ENCODE measurements at places on chromosomes 13 and 19.
A peak's percentile ranks its signal among the peaks of the same experiment; 100 is the strongest.

- no peak for DNase-seq
These were observed 269.5 kb downstream of the PCDH20 start for GRCh38 chr13:61146158-61146557.

DNA sequence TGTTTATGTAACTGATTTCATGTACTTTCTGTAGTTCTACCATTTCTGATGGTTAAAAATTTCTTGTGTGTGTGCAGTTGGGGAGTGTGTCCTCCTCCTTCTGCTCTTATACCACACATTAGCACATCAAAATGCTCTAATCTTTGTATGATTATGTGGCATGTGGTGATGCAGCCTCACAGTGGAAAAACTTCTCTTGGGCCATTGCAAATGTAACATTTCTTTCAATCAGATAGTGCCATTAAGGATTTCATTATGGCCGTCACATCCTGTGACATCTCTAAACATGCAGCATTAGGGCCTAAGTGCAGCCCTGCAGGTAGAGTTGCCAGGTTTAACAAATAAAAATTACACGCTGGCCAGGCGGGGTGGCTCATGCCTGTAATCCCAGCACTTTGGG lies 24.9 kb upstream of the ALOX5AP start:
- DNase-seq = no peak

DNA sequence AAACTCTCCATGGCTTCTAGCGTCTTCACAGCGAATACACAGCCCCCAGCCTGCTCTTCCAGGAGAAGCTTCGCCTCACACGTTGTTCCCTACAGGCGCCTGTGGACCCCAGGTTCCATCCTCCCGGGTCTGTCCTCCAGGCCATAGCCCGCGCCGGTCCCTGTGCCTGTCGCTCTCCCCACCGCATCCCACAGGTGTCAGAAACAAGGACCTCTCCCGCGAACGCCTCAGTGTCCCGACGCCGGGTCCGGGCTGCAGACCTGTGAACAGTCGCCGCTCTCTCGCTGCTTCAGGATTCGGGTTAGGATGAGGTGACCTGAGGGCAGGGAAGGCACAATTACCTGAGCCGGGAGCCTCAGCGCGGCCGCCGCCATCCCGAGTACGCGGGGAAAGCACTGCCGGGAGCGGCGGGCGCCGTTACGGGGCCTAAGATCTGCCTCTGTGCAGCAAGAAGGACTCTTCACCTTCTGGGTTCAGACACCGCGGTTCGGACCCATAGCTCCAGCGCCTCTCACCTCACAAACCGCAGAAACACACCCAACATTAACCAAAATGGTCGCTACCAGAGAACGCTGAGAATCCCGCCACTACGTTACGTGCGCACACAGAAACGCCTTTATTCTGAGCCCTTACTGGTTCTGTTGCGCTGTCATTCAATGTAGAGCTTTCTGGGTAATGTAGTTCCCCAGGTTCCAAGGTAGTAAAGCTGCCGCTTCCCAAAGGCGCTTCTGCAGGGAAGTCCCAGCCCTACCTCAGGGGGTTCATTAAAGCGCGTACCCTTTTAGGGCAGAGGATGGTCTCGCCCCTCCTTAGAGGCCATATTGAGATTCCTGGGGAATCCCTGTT lies at the start of gene ZNF418:
ZNF418 (minus strand) TSS at position 583 of the 846 bp plus-strand sequence. CDS start 1,580 bp downstream, outside the sequence.
- peak; percentile 86 for DNase-seq

GRCh38 chr13:27644302-27644701 lies 22.6 kb downstream of the POLR1D start:
- no peak for DNase-seq

- DNase-seq = no peak
These were observed 108.2 kb upstream of the WASF3 start for GRCh38 chr13:26449063-26449848.

DNA sequence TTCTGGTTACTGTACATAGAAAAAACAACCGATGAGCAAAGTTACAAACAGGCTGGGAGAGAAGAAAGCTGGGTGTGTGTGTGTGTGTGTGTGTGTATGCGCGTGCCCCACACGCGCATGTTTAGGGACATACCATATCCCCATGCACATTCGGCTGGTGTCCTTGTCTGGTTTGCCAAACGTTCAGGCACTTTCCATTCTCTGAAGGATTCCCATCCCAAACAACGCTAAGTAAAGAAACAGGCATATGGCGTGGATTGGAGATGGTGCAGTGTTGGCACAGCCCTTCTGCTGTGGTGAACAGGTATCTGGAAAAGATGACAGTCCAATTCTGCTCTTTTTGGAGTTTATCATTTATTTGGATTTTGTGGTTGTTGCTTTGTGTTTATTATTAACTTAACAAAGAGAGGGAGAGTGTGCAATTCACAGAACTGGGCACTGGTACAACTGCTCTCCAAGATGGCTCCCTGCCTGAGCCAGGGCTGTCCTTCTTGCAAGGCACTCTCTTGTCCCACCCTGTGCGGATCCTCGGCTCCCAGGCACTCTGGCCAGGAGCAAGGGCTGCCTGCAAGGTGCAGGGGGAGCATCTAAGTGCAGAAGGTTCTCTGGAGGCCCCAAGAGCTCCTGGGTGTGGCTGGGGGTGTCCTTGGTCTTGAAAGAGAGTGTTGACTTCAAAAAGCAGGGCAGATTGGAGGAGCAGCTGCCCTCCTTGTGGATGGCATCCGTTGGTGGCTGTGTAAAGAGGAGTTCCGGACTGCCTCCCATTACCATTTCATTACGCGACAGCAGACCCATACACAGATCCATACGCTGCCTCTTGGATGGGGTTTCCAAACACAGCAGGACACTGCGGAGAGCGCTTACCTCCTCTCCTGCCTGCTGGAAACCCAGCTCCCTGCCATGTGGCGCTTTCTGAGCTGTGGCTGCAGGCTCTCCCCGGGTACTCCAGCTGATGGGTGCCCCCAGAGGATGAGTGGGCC lies 263.1 kb downstream of the ZNF536 start:
- no peak for DNase-seq

DNA sequence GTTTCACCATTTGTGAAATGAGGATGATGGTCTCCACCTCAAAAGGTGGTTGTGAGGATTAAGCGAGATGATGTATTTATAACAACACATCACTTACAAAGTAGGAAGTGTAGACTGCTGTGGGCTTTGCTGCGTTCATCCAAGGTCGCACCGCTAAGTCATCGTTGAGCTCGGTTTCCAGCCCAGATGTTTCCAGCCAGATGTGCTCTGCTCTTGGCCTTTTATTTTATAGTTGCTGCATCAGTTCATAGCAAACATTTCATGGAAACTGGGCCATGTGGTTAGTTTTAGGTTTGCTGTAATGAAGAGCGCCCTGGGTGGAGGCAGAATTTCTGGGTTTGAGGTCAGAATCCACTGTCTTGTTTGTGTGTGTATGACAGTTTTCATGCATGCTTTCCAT lies 76.5 kb upstream of the RNF113B start:
- DNase-seq = peak; percentile 23

- DNase-seq = no peak
These were observed 63.9 kb upstream of the ATXN8OS start for GRCh38 chr13:70043685-70044084.

DNA sequence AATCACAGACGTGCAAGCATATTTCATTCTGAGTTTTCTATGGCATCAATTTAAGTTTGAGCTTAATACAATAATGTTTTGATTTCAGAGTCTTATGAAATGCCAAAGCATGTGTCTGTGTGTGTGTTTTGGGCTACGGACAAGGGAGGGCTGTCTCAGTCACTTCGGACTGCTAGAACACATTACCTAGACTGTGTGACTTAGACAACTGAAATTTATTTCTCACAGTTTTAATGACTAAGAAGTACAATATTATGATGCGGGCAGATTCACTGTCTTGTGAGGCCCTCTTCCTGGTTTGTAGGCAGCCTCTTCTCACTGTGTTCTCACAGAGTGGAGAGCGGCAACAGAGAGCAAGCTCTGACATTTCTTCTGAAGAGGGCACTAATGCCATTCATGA lies 1202.0 kb downstream of the EFNB2 start:
- no peak for DNase-seq

GRCh38 chr13:30481241-30481760 lies 15.6 kb upstream of the HMGB1 start:
- DNase-seq = no peak

DNA sequence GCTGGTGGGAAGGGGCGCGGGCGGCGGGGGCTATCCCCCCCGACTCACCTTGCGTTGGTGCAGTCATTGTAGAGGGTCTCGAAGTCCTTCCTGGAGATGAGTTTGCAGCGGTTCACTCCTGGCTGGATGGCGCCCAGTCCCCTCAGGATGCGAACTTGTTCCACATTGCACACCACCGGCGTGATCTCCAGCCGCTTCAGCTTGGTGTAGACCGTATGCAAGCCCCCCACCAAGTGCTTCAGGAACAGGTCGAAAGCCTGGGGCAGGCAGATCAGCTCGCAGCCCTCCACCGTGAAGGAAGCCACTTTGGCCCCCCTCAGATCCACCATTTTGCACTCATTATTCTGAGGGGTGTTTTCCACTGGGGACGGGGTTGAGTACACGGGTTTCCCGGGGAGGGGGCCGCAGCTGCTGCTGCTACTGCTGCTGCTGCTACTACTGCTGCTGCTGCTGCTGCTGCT lies 1.1 kb downstream of the DACH1 start:
- no peak for DNase-seq

DNA sequence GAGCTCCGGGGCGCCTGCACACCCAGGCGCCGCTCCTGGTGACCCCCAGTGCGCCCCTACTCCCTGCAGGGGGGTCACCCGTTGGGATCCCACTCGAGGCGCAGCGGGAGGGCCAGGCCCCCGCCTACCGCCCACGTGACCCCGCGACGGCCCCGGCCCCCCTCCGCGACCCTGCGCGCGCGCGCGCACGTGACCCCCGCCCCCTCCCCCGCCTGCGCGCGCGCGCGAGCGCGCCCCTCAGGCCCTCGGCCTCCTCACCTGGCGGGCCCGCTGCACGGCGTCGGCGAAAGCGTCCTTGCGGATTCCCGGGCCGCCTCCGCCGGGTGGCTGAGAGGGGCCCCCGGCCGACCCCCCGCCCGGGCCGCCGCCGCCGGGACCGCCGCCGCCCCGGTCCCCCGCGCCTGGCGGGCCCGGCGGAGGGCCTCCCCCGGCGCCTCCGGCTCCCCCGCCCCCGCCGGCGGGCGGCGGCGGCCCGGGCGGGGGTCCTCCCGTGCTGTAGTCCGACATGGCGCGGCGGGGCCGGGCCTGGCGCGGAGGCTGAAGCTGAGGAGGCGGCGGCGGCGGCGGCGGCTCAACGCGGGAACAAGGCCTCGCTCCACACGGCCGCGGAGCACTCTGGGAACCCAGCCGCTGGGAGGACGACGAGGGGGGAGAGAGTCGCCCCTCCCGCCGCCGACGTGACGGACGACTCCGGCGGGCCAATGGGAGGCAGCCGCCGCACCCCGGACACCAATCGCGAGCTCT lies at the start of gene KHSRP:
KHSRP (minus strand) TSS at position 617 of the 744 bp plus-strand sequence; CDS start at position 507, 110 bp downstream.
- peak; percentile 56 for DNase-seq

DNA sequence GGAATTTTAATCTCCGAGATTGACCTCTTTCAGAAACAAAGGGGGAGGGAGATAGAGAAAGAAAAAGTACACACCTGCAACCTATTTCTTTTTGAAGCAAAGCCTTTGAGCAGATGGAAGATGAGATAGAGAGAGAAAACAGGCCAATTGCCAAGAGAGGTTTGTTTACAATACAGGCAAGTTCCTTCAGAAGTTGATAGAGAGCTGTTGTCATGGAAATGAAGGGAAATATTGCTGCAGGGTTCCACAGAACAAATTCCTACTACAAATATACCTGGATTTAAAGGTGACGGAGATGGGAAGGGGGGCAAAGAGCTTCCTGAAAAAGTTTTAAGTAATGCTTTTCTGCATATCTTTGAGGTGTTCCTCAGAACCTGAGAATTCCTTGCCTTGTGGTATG lies 388.4 kb downstream of the NDFIP2 start:
- DNase-seq = peak; percentile 65

GRCh38 chr19:40366697-40367561 lies 18.4 kb downstream of the PLD3 start:
- peak; percentile 74 for DNase-seq

- DNase-seq = peak; percentile 60
These were observed 1.2 kb downstream of the TBC1D4 start for GRCh38 chr13:75480671-75481175.

- DNase-seq = peak; percentile 32
These were observed 5.3 kb downstream of the GPC6 start for GRCh38 chr13:93231867-93232266.

DNA sequence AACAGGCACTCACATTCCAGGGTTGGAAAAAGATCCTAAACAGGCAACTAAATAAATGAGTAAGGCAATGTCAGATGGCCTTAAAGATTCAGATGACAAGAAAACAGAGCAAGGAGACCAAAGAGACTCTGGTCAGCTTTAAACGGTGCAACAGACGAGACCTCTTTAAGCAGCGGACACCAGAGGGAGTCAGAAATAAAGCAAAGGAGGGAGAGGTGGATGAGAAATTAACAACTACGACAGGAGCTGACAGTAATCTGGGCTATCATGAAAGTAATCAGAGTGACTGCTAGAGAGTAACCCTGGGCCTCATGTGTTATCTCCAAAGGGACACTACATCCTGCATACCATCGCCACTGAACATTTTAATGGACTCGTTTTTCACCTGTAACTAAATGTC lies 1.1 kb downstream of the ZNF550 start:
- DNase-seq = peak; percentile 16

DNA sequence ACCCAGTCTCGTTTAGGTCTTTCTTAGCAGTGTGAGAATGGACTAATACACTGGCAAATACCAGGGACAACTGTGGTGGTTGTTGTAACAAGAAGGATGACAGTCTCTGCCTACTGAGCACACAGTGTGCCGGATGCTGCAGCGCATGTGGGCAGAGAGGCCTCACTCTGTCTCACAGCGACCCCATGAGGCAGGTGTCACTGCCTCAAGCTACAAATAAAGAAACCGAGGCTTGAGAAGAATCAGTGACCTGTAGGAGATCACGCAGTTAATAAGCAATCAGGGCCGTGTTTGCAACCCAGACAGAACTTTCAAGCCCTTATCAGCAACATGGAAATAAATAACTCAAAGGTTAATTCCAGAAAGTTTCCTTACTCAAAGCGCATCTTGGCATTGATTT lies 40.5 kb upstream of the GAS6 start:
- DNase-seq = peak; percentile 72

DNA sequence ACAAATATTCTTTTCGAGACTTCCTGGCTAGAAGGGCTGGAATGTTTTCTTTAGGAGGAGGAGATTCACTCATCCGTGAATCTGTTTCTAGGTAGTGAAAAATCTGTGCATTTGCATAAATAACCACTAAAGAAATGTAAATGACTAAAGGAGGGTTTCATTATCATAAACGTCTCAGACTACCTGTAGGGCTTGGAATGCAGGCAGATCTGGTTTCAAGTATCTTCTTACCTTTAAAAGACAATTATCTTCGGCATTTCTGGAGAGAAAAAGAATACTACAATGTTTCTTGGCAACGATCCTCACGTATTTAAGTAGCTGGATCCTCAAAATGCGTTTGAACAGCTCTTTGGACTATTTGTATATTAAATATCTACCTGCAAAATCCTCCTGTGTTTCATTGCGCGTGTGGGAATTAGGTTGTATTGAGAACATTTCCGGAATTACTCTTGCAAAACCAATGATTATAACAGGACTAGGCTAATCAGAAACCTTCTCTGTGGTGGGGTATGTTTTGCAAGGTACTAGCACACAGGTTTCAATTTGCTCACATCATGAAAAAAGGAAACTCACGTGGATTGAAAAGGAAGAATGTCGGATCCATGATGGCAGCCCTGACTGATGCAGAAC lies 291.1 kb upstream of the ARGLU1 start:
- no peak for DNase-seq
